ENCODE measurements at places on chromosomes 2 and 18.
A peak's percentile ranks its signal among the peaks of the same experiment; 100 is the strongest.

DNA sequence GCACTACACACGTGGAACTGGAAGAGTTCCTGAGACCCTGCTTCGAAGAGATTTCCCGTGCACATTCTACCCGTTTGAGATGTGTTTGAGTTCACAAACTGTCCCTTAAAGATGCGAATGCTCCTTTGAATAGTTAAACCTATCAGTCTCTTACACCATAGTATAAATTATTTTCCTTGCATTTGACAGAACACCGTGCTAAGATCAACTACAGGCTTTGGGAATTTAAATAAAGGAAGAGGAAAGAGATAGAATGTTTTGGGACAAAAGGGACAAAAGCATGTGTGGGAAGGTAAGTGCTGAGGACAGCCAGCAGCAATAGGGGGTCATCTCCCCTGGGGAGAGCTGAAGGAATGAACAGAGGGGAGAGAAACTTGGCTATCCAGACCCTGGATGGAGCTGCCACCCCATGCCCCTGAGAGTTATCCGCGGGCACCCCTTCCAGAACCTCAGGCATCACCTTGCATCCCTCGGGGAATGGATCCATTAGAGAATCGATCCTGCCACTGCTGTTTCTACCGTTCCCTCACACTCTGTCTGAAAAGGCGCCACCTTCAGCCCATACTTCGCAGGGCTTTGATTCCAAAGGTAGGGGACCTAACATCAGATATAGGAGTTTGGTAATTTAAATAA is 888 bp upstream of the ADCY3 start:
- no peak for DNase-seq

DNA sequence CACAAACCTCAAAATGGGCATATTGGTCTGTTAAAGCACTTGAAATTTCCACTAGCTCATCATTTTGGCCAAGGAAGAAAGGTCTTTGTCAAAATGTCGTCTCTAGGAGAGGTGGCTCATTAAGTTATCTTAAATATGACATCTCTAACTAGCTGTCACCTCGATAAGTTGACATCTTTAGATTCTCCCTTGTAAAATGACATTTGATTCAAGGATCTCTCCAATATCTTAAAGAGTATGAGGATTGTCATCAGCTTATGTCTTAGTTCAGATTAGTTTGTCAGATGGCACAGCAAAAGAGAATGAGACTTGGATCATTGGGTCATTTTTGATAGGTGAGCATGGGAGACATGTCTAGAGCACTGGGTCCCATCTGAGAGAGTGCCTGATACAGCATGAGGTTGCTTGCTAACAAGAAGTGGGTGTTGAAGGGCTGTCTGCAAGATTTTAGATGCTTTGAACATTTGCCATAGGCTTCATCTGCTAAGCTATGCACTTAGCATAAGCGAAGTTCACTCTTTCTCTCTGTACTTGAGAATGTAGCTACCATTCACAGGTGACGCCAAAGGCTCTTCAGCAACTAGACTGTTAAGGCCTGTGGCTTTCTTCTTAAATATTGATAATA is 12.9 kb downstream of the PTPRM start:
- no peak for DNase-seq

- no peak for DNase-seq
Observed at GRCh38 chr2:236557306-236558030, 12.2 kb upstream of the ACKR3 start.

- peak; percentile 62 for DNase-seq
Observed at GRCh38 chr2:39059366-39059952, 61.4 kb downstream of the SOS1 start.

DNA sequence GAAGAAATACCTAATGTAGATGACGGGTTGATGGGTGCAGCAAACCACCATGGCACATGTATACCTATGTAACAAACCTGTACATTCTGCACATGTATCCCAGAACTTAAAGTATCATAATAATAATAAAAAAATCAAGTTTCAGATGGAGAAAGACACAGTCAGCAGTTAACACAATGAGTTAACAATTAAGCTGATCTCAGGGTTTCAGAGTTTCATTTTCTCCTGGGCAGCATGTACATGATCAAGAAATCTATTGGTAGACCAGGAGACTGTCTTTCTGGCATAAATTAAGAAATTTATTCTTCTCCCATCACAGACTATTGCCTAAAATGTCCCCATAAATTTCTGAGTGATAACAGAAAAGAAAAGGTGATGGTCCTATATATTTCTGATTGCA is 155.3 kb downstream of the RAD51AP2 start:
- no peak for DNase-seq

GRCh38 chr2:189302274-189302948 is 122.8 kb upstream of the COL5A2 start:
- no peak for DNase-seq

GRCh38 chr2:185796758-185797157 is 58.2 kb downstream of the FSIP2 start:
- no peak for DNase-seq

DNA sequence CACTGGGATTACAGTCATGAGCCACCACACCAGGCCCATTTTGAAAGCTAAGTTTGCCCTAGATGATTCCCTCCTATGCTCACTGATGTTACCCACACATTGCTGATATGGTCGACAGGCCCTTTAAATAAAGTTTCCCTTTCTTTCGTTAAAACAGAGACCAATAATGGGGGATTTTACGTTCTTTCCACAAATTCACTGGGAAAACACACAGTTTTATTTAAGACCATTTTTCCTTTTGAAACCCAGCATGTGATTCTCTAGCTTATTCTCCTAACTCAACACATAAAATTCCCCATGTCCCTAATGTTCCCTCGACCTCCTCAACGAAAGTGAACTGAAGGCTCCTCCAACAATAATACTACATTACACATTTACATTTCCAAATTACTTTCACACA is 223.2 kb downstream of the ANAPC1 start:
- no peak for DNase-seq

DNA sequence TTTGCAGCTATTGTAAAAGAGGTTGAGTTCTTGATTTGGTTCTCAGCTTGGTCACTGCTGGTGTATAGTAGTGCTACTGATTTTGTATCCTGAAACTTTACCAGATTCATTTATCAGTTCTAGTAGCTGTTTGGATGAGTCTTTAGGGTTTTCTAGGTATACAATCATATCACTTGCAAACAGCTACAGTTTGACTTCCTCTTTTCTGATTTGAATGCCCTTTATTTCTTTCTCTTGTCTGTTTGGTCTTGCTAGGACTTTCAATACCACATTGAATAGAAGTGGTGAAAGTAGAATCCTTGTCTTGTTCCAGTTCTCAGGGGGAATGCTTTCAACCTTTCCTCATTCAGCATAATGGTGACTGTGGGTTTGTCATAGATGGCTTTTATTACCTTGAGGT is 210.5 kb upstream of the DPP10 start:
- no peak for DNase-seq

- DNase-seq: no peak
Observed at GRCh38 chr2:62032096-62032495, 126.6 kb downstream of the COMMD1 start.

DNA sequence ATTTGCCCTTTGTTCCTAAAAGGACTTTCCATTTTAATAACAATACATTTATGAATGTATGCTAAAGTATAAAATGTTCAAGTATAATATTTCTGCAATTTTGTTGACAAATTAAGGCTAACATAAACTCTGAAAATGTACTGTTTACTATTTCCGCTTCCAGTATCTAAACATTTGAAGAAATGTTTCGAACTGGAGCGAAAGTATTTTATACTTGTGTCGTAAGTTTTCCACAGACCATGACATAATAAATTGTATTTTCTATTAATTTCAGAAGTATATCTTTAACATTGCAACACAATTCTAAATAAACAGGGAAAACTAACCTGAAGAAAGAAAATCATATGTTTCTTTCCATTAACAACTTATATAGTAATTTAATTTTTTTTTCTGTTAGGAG is 146.3 kb downstream of the CALCRL start:
- no peak for DNase-seq

DNA sequence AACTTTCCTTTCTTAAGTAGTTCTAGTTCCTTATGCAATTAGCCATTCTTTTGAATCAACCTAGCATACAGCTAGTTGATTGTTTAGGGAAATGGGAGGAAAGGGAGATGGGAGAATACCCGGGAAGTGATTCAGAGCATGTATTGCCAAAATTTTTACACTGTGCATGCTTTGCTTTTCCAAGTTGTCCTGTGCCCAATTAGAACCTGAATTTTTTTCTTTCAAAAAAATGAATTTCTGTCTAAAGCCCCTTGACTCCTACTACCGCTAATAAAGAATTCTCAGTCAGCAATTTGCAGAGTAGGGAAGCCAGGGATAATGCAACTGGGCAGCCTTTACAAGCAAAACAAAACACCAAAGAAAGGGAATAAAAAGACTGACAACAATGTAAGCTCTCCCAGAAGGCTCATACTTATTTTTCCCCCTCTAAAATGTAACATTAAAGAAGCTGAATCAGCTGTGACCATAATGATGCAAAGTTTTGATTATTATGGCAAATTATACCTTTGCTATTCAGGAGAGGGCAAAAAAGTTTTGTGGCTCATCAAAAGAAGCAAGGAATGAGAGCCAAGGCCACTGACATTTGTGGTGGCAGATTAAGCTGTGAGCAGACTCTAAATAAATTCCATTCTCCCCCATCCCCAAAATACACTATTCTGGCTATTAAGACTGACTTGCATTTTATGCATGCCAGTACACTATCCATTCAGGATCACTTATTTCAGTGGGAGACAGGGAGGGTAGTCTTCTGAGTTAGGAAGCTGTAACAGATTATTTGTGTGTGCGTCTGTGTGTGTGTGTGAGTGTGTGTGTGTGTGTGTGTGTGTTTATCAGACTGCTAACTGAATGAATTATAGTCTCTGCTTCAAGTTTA is 174.3 kb downstream of the ERBB4 start:
- DNase-seq: no peak

- no peak for DNase-seq
Observed at GRCh38 chr2:102848366-102848839, 86.6 kb downstream of the TMEM182 start.

- peak; percentile 87 for DNase-seq
Observed at GRCh38 chr2:437756-438393, 150.0 kb upstream of the ALKAL2 start.
